Left hindlimb (tissue), 1 donor: ENCODE measurements at places on chromosomes 12 and 14.
A peak's percentile ranks its signal among the peaks of the same experiment; 100 is the strongest.

DNA sequence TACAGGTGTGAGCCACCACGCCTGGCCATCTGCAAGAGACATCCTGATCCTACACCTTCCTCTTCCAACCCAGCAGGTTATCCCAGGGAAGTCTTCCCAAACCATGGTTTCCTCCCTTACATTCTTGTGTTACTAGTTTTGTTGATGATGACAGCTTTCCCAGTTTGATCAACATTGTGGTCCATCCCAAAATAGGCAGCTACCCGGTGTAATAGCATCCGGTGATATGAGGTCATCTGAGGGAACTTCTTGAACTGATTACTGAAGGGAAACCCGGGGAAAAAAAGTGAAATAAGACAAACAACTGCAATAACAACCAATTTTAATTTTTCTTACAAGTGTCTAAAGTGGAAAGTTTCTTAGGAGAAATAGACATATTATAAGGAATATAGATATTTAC, 45.3 kb upstream of the STAC3 start:
- DNase-seq: no peak

- DNase-seq: no peak
Measured at GRCh38 chr12:58757422-58757821, 162.9 kb downstream of the LRIG3 start.

DNA sequence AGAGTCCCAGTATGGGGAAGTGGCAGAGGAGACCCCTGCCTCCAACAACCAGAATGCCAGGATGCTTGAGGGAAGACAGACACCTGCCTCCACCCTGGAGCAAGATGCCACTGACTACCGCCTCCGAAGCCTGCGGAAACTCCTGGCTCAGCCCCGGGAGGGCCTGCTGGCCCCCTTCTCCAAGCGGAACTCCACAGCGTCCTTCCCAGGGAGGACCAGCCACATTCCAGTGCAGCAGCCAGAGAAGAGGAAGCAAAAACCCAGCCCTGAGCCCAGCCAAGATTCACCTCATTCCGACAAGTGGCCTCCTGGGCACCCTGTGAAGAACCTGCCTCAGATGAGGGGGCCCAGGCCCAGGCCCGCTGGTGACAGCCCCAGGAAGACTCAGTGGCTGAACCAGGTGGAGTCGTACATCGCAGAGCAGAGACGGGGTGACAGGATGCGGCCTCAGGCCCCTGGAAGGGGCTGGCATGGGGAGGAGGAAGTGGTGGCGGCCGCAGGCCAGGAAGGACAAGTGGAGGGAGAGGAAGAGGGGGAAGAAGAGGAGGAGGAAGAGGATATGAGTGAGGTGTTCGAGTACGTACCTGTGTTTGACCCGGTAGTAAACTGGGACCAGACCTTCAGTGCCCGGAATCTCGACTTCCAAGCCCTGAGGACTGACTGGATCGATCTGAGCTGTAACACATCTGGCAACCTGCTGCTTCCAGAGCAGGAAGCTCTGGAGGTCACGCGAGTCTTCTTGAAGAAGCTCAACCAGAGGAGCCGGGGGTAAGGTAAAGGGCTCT, 93.7 kb downstream of the B4GALNT3 start:
- DNase-seq: peak; percentile 17

DNA sequence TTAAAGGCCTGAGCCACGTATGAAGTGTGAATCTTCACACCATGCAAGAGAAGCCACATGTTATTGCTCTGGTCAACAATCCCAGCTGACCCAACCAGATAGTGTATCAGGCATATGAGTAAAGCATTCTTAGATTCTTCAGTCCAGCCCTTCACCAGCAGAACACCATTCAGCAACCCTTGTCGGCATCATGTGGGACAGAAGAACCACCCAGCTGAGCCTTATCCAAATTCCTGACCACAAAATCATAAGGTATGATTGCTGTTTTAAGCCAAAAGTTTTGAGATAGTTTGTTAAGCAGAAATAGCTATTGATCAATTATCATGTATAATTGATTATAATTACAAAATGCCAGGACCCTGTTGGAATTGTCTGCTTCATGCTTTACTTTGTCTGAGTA, 664.9 kb downstream of the VRK1 start:
- DNase-seq: no peak

DNA sequence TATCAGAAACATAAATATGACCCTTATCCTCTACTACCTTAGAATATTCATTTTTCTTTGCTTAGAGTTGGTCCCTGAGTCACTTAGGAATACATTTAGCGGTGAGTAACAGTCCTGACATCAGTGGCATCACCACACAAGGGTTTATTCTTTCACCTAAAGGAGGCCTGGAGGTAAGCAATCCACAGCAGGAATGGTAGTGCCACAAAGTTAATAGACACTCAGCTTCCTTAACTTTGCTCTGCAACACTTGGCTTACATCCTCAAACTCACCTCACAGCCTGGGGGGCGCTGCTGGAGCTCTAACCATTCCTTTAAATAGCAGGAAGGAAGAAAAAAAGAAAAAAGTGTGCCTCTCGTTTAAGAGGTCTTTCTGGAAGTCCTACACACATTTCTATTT, 29.1 kb downstream of the BBOF1 start:
- DNase-seq: no peak

GRCh38 chr14:57080691-57081090, 188.0 kb downstream of the EXOC5 start:
- no peak for DNase-seq

GRCh38 chr12:104928036-104928745, 29.9 kb downstream of the SLC41A2 start:
- DNase-seq: no peak

DNA sequence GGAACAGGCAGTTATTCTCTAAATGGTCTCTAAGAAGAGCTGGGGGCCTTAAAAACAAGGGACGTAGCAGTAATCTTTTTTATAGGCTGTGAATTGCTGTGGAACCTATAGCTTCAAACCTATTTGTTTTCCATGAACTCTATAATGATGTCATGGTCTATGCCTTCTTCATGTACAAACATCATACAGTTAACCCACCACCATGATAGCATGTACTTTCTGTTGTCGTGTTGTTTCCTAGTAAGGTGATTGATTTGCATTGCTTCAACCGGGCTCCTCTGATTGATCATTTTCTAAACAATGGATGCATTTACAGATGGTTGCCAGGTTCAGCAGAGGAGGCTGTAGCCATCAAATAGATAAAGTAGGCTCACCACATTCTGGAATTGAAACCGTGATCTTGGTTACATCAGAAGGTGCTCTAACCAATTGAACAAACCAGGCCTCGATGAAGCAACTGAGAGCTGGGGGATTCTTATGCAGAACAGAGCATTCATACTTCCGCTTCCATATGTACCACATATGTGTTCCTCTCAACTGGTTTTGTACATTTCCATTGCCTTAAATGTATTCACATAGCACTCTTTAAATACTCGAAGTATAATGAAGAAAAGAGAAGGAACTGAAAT, 25.6 kb upstream of the PCNX1 start:
- no peak for DNase-seq

GRCh38 chr14:26870722-26871617, 273.1 kb upstream of the NOVA1 start:
- no peak for DNase-seq

- no peak for DNase-seq
Measured at GRCh38 chr12:41709012-41709411, 435.7 kb downstream of the GXYLT1 start.

- no peak for DNase-seq
Measured at GRCh38 chr12:125282921-125283320, 217.7 kb downstream of the AACS start.

DNA sequence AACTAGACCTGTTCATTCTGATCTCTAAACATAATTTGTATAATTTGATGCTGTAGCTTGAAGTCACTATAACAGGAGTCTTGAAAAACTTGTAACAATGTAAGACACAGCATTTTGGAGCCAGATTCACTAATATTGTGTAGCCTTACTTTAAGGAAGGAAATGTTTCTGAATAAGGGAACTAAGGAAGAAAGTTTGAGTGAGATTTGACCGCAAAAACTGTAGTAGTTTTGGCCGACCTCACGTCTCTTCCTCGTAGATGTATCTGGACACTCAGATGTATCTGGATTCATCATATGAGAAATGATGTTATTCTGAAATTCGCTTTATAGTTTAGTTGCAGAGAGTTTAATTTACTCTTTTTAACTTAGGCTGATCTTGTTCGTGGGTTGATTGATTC, 13.9 kb upstream of the DNAH10 start:
- no peak for DNase-seq

GRCh38 chr12:55933169-55933798, 2.3 kb downstream of the DGKA start:
- no peak for DNase-seq

DNA sequence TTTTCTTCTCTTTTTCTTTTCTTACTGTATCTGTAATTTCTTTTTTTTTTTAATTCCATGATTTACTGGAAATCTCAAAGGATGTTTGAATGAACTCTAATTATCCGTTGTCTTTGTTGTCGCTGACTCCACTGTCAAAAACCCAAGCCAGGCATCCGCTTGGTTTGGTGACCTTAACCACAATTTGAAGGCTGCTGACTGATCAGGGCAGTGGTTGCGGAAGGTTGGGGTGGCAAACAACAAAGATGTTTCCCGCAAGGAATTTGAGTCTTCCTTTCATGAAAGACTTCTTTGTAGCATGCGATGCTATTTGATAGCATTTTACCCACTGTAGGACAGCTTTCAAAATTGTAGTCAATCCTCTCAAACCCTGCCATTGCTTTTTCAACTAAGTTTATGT, 1013.8 kb downstream of the DIO2 start:
- DNase-seq: no peak

GRCh38 chr12:95554532-95555071, 3.3 kb upstream of the USP44 start:
- DNase-seq: no peak

- DNase-seq: no peak
Measured at GRCh38 chr12:22491034-22491433, 53.3 kb downstream of the C2CD5 start.

GRCh38 chr12:111269718-111270117, 99.2 kb downstream of the PHETA1 start:
- DNase-seq: no peak

GRCh38 chr12:53046655-53047220, 3.1 kb upstream of the TNS2 start:
- DNase-seq: peak; percentile 95

DNA sequence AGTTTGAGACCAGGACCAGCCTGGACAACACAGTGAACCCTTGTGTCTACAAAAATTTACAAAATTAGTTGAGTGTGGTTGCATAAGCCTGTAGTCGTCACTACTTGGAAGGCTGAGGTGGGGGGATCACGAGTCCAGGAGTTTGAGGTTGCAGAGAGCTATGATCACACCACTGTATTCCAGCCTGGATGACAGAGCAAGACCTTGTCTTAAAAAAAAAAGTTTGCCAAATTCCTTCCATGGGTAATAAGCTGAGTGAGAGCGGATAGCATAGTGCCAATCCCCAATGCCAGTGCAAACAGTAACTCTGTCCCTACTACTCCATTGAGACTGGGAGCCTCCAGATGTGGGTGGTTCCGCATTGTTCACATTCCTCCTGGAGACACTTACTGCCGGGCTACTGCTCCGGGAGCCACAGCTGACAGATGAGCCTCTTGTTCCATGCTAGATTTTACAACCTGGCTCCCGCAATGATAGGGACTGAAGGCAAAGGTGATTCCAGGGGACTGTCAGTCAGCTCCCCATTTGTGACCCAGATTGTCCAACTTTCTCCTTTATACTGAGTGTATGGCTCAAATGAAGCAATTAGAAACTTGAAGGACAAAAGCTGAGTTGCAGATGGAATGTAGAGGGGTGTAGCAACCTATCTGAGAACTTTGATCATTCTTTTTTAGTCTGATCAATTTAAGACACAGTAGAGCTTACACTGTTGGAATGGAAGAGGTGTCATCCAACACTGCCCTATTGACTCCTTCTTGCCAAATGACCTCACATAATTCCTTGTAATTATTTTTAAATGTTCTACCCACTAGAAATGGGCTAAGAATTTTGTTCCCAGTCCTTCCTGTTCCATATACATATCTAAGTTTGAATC, 13.4 kb upstream of the FRMD6 start:
- DNase-seq: no peak

DNA sequence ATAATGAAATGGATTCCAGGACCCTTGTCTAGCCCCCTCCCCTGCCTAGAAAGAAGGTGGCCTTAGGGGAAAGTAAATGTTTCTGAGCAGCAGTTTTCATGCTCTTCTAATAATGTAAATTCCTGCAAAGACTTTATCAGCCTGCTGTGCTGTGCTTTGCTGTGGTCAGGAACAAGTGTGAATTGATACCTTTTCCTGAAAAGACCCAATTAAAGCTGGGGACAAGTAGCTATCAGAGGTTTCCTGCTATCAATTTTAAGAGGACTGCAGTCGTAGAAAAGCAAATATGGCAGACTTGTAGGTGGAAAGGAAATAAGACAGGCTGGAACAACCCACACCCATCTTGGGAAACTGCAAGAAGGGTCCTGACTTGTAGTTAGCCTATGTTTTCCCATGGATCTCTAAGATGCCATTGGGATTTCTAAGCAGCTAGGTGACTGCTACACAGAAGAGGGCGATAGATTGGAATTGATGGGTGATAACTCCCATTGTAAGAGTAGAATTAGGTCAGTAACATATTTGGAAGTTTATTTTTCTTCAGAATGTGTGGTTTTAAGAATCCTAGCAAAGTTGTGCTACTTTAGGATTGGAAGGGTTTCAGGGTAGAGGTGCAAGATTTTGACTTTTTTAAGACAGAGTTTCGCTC, 3.1 kb downstream of the DYNLL1 start:
- DNase-seq: no peak

GRCh38 chr14:34368115-34368970, 93.7 kb downstream of the SPTSSA start:
- no peak for DNase-seq

DNA sequence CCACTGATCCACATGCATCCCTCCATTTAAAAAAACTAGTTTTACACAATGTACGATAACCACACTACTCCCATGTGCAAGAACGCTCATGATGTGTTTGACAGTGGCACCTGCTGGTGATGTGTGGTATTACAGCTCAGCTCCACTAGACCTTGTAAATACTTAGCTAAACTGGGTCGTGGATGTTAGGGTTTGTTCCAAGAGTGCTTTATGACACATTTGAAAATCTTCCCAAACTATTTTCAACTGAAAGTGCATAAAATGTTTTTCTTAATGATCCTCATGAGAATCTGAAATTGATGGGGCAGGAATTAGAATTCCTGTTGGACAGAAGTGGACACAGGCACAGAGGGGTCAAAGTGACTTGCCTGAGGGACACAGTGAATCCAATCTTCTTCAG, 99.2 kb downstream of the SCARB1 start:
- no peak for DNase-seq

- no peak for DNase-seq
Measured at GRCh38 chr14:88168498-88169165, 154.4 kb downstream of the KCNK10 start.

GRCh38 chr12:109597795-109598427, 24.3 kb downstream of the MVK start:
- peak; percentile 92 for DNase-seq

- DNase-seq: no peak
Measured at GRCh38 chr12:61676520-61676919, 583.7 kb upstream of the USP15 start.
